ENCODE measurements at places on chromosomes 5 and 9.

GRCh38 chr5:145660897-145661640, 174.1 kb downstream of the PRELID2 start:
- DNase-seq: no peak

DNA sequence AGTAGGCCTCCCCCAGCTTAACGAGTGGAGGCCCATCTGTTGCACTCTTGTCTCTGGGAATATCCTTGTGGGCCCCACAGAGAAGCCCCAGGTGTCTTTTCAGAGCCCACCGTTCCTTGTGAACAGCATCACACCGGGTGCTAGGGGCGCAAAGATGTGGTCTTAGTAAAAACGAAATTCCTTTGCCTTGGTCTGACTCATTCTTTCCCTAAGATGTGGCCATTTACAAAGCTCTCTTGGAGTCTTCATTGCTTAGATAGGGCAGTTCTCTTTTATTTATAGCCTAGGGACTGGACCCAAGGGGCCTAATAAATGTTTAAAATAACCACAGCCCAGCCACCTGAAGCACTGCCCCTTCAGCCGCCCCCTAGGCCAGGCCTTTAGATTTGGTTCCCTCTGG, 52.8 kb upstream of the RPL26L1 start:
- no peak for DNase-seq

GRCh38 chr5:93993161-93993560, 251.8 kb upstream of the POU5F2 start:
- DNase-seq: no peak

- peak; percentile 81 for DNase-seq
These were observed 10.0 kb downstream of the HOMER1 start for GRCh38 chr5:79503794-79504495.

- DNase-seq: no peak
These were observed 1.2 kb downstream of the CKMT2 start for GRCh38 chr5:81234299-81234698.

- DNase-seq: no peak
These were observed 33.3 kb downstream of the IPPK start for GRCh38 chr9:92636627-92637026.

- no peak for DNase-seq
These were observed 17.6 kb downstream of the COL23A1 start for GRCh38 chr5:178572617-178573016.

DNA sequence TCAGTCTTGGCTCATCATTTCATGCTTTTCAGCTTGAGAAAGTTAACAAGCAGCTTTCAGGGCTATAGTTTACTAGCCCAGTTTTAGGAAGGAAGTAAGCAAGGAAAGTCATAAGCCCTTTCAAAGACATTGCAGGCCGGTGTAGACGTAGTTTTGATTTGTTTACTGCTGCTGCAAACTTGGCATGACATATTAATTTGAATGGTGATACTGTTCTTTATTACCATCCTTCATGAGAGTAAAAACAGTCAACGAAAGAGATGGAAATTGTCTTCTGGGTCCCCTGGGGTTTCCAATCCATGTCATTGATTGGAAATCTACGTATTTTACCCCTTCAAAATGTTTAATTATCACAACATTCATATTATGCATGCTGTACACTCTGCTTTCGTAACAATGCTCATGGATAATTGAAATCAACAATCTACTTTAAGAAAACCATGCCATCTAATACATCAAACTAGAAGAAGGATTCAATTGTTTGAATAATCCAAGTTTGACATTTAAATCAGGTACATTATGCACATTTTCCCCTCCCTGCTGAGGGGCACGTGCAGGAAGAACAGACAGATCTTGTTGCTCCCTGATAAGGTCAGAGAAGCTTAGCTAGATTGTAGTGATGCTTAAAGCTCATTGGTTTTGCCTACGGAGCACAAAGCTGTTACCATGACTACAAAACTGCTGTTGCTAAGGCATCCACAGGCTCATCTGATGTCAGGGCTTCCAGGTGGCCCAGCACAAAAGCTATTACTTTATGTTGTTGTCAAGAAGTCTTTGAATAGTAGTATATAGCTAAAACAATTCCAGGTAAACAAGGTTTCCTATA, 139.9 kb upstream of the PRLR start:
- no peak for DNase-seq

GRCh38 chr5:72558046-72558336, 50.8 kb upstream of the ZNF366 start:
- DNase-seq: no peak

- no peak for DNase-seq
These were observed 49.6 kb upstream of the PLIN2 start for GRCh38 chr9:19176856-19177255.

DNA sequence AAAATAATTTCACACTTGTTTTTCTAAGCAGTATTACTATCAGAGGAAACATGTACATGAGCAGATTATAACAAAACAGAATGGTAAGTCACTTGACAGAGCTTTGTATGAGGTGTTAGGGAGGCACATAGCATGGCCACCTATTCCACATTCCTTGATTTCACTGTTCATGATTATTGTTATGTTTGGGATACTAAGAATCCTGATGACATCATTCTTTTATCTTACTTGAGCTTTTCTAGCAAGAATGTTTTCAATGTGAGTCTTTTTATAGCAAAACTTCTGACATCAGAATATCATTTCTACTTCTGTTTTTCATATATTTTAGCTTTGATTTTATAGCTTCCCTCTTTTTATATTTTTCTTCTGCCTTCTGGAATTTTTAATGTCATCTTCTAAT, 208.2 kb downstream of the DMRTA1 start:
- no peak for DNase-seq

DNA sequence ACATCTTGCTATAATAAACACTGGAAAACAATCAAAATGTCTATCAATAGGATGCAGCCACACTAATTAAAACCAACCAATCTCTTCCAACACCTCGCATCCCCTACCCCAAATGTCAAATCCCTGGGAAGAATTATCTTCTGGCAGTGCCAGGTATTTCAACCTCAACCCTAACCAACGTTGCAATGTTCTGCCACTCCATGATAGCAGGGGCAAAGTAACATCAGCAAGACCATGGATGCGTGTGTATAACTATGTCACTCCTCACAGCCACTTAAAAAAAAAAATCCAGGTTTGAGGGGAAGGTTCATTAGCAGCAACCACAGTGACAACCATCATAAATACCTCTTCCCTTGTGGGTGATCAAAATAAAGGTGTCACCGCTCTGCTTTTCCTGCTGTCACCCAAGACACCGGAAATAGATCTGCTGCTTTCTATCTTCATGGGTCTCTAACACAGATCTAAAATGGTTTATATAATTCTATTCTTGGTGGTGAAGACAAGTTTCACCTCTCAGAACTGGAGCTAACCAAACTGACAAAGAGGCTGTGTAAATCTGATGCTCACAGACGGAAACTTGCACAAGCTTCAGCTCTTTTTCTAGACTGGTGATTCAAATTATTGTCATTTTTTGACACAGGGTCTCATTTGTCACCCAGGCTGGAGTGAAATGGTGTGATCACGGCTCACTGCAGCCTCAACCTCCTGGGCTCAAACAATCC, 9.9 kb downstream of the HSPA9 start:
- DNase-seq: no peak

- no peak for DNase-seq
These were observed 64.3 kb upstream of the GGTA1 start for GRCh38 chr9:121563881-121564460.

GRCh38 chr5:93454896-93455295, 126.1 kb downstream of the NR2F1-AS1 start:
- no peak for DNase-seq

DNA sequence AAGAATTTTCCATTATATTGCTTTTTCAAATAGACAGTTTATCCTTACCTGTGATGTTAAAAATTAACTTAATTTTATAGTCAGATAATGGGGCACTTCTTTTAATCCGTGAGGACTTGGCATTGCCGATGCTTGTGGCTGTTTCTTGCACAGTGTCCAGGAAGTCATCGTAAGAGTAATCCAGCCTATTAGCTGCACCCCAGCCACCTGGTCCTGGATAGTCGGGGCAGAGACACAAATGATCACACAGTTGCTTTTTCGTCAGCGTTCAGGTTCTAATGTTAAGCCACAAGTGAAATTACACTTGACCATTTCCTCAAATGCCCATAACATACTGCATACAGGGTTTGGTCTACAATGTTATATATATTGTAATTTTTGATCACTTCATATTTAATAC, 107.4 kb downstream of the SVEP1 start:
- DNase-seq: no peak

DNA sequence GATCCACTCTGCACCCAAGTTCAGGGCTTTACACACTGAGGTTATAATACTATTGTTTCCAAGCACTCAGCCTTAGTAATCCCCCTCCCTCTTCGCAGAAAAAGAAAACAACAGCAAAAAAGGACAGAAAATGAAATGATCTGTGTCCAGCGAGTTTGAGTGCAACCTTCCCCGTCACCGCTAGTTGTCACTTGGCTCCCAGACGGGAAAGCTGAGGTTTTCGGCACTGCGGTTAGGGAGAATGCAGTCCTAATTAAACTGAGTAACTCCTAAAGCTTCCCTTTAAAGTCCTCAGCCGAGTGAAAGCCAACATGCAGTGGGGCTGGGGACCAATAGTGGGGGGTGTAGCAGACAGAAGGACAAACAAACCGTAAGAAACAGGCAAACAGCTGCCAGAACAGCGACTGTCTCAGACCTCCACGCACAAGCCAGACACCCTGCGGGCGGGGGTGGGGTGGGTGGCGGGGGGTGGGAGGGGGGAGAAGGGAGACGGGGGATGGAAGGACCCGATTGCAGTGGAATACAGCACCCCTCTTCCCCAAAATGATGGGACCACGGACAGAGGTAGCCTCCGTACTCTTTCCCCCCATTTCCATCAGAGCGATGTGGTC, 680 bp downstream of the GLRA1 start:
- no peak for DNase-seq

DNA sequence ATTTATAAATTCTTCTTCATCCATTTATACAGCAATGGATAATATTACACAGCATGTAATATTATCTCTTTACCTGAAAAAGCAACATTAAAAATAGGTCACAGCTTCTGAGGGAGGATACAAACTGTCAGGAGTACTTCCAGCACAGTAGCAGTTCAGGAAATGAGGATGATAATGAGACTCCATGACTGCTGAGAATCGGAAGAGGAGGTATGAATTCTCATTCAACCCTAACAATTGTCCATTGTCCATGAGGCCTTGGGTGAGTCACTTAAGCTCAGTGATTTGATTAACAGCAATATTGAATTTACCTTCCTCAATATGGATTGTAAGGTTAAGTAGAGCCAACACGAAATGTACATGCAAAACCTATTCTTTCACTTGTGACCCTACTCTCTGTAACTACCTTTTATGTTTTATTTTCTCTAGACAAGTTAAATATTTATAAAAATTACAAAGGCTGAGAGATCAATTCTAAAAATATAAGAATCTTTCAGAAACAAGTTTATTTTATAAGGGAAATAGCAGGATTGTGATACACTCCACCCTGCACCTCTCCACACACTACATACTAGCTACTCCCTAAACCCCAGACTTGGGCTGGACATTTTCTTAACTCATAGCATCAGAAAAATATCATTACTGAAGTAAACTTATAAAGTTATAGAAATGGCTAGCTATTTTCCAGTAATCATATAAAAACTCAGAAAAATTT, 159.1 kb upstream of the ACOT12 start:
- no peak for DNase-seq

DNA sequence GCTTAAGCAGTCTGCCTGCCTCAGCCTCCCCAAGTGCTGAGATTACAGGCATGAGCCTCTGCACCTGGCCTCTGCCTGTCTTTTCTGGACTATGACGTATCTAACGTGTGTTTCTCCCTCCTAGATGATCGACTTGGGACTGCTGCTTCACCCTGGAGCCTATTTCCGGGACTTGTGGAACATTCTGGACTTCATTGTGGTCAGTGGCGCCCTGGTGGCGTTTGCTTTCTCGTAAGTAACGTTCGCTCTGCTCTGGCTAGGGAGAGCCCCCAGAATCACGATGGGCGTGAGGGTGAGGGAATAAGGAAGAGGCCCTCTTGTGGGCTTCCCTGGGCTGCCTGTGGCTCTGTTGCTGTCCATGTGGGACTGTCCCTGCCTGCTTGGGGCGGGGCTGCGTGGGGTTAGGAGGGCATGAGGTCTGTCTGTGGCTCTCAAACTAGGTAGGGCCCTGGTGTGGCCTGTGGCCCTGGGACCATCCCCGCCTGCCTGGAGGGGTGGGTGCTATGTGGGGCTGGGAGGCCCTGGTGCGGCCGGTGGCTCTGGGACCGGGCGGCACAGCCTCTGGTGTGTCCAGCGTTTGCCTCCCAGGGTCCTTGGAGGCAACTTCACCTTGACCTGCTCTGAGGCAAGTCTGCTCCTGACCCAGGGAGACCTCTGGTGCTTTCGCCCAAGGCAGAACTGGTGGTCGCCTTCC, 171.7 kb downstream of the CACNA1B start:
- no peak for DNase-seq

DNA sequence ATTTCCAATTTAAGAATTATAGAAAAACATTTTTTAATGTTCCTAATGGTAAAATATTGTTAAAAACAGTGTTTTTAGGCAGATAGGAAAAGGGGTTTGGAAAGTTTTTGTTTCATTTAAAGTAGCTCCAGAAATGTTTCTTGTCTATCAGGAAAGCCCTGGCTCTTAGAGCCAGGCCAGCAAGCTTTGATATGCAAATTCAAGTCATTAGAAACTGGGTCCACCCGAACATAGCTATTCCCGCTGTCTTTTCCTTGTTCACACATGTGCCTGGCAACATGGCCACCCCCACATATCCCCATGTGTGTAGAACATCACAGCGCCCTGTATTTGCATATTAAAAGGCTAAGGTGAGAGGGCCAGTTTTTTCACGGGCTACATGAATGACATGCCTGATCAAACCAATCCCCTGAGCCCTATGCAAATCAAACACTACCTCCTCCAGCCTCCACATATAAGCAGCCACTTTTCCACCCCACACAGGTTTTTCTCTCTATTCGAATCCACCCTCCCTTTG, 925.3 kb upstream of the CDH10 start:
- DNase-seq: no peak

DNA sequence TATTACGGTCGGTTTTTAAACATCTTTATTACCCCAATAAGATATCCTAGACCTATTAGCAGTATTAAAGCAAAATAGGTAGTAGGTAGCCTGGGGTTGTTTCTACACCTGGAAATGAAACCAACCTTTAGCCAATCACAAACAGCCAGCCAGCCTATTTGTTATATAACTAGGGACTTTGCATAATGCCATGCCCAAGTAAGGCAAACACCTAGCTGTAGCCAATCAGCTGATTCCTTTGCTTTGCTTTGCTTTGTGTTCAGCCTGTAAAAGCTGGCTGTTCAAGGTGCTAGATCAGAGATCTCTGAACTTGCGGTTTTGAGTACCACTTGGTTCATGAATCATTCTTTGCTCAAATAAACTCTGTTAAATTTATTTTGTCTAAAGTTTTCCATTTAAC, 46.5 kb upstream of the SETD9 start:
- no peak for DNase-seq

- DNase-seq: no peak
These were observed 198.5 kb upstream of the FBN2 start for GRCh38 chr5:128736553-128736952.

GRCh38 chr9:109124121-109124520, 4.4 kb upstream of the TMEM245 start:
- DNase-seq: no peak

- DNase-seq: no peak
These were observed 31.0 kb downstream of the GOLGA2 start for GRCh38 chr9:128244837-128245231.
